ENCODE measurements at places on chromosomes 4 and X.

DNA sequence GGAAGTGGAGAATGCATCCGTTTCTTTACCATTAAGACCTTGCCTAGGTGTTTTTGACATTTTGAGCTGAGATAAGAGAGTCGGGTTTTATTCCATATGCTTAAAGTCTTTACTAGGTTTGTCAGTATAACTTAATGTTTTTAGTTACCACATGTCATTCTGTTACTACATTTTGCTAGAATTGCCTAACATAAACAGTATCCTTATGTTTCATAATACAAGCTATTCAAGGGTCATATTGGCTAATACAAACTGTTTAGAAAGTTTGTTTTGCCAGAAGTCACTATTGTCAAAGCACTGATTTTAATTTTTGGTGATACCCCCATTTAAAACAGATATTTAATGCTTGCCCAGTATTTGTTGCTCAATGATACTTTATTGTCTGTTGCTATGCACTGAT, 427.7 kb upstream of the MAGEB2 start:
- DNase-seq = no peak

DNA sequence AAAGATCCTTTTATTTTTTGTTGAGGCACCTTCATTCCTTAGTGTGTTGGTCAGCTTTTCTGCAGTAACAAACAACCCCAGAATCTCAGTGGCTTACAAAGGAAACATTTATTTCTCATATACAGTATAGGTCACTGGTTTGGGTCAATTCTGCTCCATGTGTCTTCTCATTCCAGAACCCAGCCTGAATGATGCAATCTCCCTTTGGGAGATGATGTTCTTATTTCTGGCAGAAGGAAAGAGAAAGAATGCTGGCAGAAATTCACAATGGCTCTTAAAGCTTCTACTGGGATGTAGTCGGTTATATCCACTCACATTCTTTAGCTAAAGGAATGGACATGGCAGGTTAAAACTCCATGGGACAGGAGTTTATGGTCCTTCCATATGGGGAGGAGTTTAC, 42.3 kb downstream of the IDS start:
- DNase-seq = no peak

GRCh38 chrX:19772822-19773628, 114.4 kb downstream of the SH3KBP1 start:
- no peak for DNase-seq

GRCh38 chr4:15413623-15414019, 14.2 kb upstream of the C1QTNF7 start:
- no peak for DNase-seq

GRCh38 chrX:115598556-115598955, 37.6 kb downstream of the PLS3 start:
- no peak for DNase-seq

DNA sequence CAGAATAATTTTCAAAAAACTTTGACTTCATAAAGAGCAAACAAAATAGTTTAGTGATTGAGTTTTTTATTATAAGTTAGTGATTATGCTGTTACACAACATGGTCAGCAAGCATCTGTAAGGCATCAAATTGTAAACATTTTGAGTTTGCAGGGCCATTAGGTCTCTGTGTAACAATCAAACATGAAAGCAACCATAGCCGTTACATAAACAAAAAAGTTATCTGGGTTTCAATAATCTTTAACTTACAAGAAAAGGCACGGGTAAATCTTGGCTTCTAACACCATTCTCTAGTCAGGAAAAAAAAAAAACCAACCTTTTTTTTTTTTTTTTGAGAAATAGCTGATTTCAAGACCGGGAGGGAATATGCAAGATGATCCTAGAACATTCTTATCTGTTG, 1941.1 kb downstream of the PCDH7 start:
- DNase-seq = no peak

GRCh38 chr4:37615059-37615719, 71.0 kb downstream of the RELL1 start:
- no peak for DNase-seq

DNA sequence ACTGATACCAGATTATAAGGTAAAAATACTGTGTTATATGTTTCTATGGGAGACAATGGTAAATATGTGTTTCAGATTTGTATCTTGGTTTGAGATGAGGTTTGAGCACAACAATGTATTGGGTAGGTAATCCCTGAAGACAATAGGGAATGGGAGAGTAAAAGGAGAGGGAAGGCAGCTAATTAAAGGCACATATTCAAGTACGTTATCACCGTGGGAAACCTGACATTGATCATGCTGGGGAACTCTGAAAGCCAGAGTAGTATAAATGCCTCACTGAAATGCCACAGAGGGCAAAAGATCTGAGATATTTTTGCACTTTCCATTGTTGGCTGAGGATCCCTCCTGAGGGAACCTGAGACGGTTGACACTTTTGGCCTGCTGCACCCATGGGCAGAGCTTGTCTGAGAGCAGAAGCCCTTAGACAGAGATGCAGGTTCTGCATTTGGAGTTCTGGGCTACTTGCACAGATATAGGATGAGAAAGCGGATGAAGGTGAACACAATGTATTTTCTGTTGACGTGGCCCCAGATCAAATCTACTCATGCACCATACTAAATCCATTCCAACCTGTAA, 506.7 kb downstream of the PCDH18 start:
- DNase-seq = no peak

DNA sequence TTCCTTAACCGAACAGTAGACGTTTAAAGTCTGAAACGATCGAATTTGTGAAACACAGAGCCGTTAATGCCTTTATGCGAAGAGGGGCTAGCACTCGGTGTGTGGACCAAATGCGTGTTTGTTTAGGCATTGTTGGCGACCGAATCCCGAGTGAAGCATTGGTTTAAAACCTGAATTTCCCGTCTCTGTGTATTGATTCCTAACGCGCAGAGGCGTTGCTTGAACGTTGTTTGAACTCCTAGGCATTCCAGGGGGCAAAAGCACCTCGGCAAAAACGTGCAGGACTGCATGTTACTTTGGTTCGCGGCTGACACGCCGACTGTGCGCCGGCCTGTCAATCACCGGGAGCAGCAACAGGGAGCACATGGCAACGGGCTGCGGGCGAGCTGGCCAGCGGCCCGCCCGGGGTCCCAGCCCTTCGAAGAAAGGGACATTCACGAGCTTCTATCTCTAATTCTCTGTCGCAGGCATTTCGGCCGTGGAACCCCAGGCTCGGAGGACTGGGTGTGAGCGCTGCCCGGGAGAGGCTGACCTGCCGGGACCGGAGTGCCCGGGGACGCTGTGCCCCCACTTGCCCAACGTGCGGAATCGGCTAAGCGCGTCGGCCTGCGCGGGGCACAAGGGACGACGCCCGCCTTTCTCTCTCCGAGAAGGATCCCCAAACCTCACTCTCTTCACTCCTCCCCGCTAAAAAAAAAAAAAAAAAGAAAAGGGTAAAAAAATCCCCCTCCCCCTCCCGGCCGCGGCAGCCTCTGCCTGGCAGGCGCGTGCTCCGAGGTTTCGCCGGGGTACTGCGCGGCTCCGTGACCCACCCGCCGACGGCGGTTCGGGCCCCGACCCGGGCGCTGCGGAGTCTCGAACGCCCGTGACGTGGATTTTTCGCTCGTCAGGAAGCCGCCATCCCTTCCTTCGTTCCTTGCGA, 810 bp downstream of the SPRY1 start:
- DNase-seq = no peak

DNA sequence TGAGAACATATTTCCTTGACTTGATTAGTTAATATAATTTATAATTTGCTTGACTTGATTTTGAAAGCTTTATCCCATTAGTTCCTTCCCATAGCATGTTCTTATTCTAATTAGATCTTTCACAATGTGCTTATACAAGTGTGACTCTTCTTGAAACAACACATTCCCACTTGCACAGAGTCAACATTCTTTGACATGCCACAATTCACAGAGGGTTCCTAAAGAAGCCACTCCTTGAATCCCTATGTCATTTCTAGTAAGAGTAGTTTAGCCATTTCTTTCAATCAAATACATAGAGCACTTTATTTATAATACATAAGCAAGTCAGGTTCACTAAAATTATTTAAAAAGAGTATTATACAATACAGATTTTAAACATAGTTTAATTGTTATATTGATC, 228.9 kb upstream of the GRID2 start:
- no peak for DNase-seq

GRCh38 chrX:54492340-54492739, 3.7 kb downstream of the FGD1 start:
- DNase-seq = no peak

GRCh38 chr4:128906581-128906980, 97.1 kb downstream of the JADE1 start:
- no peak for DNase-seq

DNA sequence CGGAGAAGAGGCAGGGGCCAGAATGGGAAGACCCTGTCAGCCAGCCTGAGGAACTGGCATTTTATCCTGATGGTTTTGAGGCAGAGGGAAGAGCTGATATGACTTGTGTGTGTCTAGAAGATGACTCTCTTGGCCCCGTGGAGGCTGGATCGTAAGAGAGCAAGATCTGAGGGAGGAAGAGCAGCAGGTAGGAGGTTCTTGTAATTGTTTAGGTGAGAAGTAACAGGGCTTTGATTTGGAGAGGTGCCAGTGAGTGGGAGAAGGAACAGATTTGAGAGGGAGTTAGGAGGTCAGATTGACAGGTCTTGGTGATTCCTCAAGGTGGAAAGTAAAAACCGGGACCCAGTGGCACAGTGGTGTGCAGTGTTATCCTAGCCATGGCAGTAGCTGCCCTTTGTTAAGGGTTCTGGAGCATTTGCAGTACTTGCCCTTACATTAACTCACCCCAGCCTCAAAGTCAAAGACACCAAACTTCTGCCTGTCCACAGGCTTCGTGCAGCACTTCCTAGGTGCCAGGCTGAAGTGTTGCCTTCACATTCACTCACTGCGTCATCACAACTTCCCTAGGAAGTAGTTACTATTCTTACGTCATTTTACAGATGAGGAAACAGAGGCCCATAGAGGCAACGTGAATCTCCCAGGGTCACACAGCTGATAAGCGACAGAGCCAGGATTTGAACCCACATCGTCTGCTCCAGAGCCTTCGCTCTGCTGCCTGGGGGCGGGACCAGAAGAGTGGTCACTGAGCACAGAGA, 23.7 kb downstream of the RTL5 start:
- DNase-seq = no peak

DNA sequence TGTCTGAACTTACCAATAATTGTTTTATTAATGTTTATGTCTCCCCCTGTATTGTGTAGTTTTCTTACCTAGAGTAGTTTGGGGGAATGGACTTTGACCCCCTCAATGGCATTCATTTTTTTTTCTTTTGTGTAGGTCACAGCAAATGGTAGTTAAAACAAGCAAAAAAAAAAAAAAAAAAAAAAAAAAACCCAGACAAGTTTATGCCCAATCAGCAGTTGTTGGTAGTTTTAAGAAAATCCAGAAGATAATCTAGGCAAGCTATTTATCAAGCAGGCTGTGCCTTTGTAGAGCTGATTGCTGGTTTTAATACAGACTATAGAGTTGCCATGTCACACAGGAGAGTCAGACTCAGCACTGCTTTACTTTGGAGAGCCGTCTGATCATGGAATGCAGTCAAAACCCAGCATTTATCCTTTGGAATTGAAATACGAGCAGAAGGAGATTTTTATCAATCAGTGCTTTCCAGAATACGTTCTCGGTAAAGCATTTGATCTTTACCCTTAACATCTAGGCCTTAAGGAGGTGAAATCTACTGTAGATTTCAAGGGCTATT, 16.6 kb downstream of the DCUN1D4 start:
- DNase-seq = no peak

GRCh38 chr4:148445071-148445859, 3.1 kb upstream of the NR3C2 start:
- no peak for DNase-seq

GRCh38 chrX:16852617-16853179, 17.5 kb downstream of the RBBP7 start:
- no peak for DNase-seq

- no peak for DNase-seq
Observed at GRCh38 chr4:29571322-29571721, 1148.8 kb upstream of the PCDH7 start.

- DNase-seq = no peak
Observed at GRCh38 chrX:106954041-106954440, 33.8 kb downstream of the CLDN2 start.

DNA sequence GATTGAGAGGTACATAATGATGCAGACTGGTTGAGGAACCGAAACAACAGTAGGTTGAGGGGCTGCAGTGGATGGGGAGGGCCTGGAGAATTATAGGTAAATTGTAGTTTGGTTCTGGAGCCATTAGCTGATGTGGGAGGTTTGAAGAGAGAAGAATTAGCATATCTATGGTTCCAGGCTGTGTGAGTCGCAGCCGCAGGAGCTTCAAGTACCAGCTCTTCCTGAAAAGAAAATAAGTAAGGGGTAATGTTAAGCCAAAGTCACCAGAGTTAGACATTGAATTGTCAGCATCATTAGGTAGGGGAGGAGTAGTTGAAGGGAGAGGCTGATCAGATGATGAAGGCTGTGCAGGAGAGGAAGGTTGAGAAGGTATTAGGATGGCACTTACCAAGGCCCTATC, 29.5 kb downstream of the PF4 start:
- no peak for DNase-seq

- no peak for DNase-seq
Observed at GRCh38 chrX:131607792-131608369, 64.0 kb downstream of the OR13H1 start.

DNA sequence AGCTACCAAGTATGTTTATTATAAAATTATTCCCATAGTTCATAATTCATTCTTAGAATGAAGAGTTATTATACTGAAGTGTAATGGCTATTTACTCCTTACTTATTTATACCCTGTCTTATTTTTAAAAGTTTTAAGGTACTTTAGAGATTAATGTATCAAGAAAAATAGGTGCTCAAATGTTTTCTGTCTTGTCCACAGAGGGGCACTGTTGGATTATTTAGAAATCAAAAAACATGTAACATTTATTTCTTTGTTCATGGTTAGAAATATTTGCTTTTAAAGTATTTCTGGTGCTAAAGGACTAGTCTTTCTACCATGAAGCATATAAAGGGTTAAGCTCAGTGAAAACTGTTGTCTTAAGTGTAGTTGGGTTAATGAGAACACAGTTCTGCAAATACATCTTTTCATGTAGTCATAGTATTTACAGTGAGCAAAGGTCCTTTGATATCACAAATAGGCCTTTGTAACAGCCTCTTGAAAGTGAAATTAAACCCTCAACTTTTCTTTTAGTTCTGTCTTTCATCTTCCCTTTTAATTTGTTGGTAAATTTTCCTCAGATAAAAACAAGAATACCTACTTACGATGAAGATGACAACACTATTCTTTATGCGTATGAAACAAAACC, 7.7 kb downstream of the SCML1 start:
- no peak for DNase-seq

- DNase-seq = no peak
Observed at GRCh38 chr4:169311643-169312365, 41.0 kb upstream of the SH3RF1 start.

- DNase-seq = no peak
Observed at GRCh38 chrX:75784680-75785491, at the start of gene MAGEE2. Gene MAGEE2 (minus strand): TSS chrX:75785254. CDS start chrX:75785051, 203 bp downstream.

DNA sequence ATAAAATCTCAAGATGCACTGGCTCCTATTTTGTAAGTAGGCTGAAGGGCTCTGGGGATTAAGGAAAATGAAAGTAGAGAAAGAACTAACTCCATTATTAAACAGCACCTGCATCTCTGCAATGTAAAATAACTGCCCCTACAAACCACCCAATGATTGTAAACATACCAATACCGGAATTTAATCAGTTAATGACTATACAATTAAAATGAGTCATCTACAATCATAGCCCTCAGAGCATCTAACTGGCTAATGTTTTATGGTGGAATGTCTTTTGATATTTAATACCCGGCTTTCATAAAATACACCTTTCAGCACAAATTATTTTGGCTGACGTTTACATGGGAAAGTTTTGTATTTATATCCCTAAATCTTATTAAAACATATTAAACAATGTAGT, 142.3 kb downstream of the PAPSS1 start:
- DNase-seq = no peak

- DNase-seq = no peak
Observed at GRCh38 chr4:140703463-140703862, 52.7 kb downstream of the TBC1D9 start.

Data from stimulated activated CD4-positive, alpha-beta T cell treated with anti-CD3 and anti-CD28 coated beads, Interleukin-1b, Interleukin-23, amount 100 ng/mL, for 1 hour (primary cell).